Hematopoietic multipotent progenitor cell treated with erythropoietin and hydrocortisone succinate and interleukin-3 and kit ligand, for 6 days (in vitro differentiated cells): ENCODE measurements at places on chromosomes 2 and 18.

GRCh38 chr2:98935111-98935770, 784 bp downstream of the CRACDL start:
- no peak for DNase-seq

DNA sequence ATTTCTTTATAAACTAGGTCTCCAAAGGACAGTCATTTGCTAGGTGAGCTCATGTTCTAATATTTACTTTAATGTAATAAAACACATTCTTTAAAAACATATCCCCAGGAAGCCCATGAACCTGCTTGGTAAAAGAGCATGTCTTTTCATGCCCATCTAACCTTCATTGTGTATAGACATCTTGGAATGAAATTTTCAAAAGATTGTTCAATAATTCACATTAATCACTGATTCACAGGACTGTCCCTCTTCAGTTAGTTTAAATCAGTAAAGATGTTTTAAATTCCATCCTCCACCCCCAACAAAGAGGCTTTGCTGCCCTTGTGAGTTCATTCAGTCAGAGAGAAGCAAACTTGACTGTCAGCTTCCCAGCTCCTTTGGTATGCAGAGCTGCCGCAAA, 633.4 kb upstream of the CELF4 start:
- no peak for DNase-seq

GRCh38 chr18:10878703-10879102, 270.7 kb downstream of the PIEZO2 start:
- no peak for DNase-seq

GRCh38 chr2:160405077-160405867, 88.3 kb downstream of the RBMS1 start:
- peak; percentile 92 for DNase-seq

DNA sequence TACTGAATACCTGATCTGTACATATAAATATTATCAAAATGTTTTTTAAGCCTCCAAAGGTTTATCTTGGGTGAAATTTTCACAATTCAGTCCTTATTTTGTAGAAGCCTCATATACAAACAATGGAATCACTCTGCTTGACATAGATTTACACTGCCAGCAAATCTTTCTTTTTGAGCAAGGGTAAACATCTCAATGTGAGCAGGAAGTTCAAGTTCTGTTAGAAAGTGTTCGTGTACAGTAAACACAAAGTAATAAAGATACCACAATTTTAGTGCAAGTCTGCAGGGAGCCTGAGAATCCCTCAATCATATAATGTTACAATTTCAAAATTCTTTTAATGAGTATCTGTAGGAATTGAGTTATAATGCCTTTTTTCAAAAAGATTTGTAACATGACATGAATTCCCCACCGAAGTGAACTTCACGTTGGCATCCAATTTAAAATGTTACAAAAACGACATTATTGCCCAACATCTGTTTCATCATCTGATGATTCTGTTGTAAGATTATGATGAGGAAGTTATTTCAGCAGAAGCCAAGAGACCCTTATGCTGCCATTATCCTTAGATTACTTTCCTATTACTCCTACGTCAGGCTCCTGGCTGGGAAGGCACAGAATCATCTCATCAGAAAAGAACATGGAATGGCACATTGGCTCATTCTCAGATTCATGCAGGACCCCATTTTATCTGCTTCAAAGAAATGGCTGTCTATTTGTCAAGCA, 283.9 kb upstream of the ACVR2A start:
- peak; percentile 52 for DNase-seq

DNA sequence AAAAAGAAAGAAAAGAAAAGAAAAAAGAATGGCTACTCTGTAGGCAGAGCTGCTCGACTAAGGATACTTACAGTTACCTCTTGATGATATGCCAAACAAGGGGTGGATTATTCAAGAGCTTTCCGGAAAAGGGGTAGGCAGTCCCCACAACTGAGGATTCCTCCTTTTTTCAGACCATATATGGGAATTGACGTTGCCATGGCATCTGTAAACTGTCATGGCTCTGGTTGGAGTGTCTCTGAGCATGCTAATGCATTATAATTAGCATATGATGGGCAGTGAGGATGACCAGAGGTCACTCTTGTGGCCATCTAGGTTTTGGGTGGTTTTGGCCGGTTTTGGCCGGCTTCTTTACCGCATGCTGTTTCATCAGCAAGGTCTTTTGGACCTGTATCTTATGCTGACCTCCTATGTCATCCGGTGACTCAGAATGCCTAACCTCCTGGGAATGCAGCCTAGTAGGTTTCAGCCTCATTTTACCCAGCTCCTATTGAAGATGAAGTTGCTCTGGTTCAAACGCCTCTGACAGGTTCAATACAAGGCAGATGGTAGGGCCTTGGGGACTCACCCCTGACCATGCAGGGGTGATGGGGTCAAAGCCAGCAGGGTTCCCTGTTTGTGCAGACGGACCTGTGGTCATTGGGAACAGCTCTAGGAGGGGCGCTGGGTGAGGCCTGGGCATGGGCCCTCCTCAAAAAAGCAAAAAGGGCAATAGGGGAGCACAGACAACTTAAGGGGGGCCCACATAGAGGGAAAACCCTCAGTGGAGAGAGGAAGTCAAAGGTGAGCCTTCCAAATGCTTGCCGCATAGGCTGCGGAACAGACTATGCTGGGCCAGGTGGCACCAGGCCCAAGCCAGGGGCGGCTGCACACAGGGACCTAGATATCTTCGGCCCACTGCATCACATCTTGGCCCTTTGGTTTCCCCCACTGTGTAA, 251.2 kb upstream of the RAB6C start:
- DNase-seq = no peak

- DNase-seq = peak; percentile 50
Observed at GRCh38 chr2:122519366-122519765, 763.9 kb downstream of the TSN start.

DNA sequence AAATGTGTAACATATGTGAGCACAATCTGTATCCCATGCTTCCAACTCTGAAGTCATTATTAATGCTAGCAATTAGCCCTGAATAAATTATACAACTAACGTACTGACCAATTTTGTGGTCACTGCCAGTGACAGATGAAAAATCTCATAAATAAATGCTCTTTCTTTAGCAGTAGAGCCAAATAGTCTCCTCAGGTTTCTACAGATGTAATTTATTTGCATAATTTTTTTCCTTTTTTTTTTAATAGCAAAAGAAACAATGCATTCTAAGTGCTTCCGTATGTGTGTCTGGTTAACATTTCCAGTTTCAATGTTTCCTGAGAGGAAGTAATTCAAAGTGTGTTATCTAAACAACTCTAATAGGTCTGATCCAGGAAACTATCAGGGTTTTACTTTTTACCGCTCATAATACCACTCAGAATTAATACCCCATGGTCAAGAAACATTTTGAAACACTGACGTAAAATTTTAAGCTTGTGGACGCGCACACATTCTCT, 108.4 kb downstream of the MEP1B start:
- no peak for DNase-seq

DNA sequence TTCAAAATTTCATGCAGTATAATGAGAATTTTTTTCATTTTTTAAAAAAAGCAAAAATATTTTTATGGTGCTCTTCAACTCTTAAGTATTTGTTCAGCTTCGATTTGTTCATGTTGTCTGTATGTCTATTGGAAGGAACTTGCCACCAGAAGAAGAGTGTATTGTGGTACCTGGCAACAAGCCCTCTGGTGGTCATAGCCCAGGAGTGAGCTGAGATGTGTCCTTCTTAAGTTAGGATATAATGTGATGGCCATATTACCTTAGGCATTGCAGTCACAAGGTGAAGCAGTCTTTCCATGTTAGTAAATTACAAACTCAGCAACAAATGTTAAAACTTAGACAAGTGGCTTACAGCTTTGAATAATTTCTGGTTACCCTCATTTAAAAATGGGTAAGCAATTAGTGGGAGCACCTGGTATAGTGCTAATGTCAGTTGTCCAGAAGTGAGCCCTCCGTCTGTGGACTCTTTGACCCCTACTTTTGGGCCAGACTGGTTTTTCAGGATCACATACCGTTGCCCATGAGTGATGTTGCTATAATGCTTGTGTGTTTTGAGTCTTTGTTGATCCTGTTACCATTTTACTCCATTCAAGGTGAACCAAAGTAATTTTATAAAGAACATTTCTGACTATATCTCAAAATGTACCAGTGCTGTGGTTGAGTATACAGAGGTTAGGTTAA, 57.4 kb downstream of the MYO1B start:
- DNase-seq = peak; percentile 42

GRCh38 chr2:66699793-66700676, 265.1 kb downstream of the MEIS1 start:
- no peak for DNase-seq

DNA sequence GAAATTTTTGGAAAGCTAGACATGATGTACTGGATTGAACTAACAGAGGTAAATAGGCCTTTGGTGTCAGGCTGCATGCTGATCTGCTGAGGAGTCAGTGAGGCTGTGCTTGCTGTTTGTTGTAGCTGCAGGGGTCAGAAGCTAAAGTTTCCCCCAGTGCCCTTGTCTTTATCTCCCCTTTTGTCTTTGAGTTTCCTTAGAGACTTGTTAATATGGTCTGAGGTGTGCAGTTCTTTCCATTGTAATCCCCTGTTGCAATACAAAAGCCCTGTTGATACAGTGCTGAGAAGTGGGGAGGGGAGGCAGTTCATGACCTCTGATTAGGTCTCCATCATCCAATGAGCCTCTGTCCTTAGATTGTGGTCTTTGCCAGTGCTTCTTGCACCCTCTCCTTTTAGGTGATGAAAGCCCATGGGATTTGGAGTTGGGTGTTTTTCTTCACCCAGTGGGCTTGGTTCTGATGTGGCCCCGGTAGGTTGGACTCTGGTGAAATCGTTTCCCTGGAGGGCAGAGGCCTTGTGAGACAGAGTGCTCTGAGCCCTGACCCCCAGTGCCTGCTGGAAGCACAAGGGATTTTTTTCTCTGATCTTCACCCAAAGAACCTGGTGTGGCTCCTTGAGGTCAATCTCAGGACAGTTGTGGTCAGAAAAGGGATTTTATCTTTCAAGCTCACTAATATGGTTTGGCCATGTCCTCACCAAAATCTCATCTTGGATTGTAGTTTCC, 163.1 kb downstream of the TMEM18 start:
- no peak for DNase-seq

DNA sequence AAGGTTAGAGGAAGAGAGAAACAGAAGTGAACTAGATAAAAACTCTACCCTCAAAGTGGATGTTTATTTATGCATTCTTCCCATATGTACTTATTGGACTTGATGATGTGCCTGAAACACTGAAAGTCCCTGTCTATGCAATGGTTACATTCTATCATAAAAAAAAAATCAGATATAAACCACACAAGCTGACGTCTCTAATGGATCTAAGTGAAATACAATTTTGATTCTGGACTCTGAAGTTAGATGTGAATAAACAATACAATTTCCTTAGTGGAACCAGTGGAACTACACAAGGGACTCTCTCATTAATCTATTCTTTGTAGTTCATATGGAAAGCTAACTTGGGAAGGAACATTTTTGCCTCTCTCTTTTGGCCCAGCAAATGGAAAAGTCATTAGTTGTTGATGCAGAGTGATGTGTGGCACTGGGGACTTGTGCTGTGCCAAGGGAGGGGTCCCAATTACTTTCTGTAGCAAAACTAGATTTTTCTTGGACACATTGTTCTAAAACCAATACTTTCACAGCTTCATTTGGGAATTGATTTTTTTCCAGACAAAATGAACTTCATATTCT, 376.8 kb downstream of the TRIB2 start:
- DNase-seq = no peak

DNA sequence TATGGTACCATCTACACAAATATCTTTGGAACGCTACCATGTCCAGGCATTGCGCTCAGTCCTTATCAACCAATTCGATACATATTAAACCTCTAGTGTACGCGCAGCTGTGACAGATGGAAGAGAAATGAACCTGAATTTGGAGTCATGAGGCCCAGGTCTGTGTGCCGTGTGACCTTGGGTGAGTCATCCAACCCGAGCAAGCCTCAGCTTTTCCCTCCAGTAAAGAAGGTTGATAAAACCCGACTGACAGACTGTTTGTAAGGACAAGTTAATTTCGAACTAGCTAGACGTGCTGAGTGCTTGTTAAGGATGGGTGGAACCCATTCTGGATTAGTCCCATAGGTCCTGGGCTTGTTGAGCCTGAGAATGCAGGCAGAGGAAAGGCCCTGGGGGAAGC, 28.2 kb downstream of the GREB1 start:
- DNase-seq = no peak
